SK-N-SH (cell line): ENCODE measurements at places on chromosomes 3 and 15. TPM values are rescaled to one million over a fixed set of nuclear protein-coding genes. Genes with fewer than 3 reads are reported as not detected.

DNA sequence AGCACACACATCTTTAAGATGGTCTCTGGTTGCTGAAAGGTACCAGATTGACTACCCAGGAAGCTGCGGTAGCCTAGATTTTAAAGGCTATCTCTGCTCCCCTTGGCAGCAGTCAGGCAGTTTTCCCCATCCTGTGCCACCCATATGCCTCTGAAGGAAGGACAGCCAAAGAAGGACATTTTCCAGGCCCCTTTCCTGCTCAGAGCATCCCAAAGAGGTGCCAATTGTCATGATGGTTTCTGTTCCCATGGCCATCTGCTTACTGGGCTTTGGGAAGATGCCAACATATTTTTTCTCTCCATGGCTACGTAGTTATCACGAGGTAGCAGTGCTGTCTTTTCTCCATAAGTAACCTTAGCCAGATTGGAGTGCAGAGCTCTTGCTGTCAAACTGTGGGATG is 39.7 kb downstream of the UNC13C start:
- no peak for DNase-seq

The TRH gene
- polyA plus RNA-seq: not detected in 2 replicates

DNA sequence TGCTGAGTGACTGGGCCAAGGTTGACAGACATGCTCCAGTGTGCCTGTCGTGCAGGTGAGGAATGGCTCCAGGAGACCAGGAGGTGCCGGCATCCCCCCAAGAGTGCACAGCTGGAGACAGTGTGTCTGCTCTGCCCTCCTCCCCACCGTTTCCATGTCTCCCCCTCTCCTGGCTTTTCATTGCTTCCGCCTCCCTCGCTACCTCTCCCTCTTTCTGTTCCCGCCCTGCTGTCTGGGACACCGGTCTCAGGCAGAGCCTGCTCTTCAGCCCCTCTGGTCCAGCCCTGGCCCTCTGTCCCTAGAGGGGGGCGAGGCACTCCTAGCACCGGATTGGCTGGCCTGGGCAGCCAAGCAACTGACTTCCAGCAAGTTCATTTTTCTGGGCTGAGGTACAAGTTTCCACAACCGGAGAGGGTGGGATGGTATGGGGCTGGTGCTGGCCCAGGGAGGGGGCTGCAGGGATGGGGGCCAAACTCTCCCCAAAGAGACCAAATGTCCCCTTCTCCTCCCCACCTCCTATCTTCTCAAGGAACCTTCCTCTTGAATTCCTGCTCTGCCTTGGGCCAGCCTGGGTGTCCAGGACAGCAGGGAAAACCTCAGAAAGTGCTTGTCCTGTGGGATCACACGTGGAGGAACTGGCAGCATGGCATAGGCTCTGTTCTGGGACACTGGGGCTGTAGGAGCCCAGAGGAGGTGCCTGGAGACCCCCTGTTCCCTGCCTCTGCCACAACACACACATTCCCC is 32.6 kb downstream of the PRKCD start:
- DNase-seq: peak; percentile 28

The GOLGA8H gene
- 0.86 and 0.89 TPM in 2 replicates for polyA plus RNA-seq

DNA sequence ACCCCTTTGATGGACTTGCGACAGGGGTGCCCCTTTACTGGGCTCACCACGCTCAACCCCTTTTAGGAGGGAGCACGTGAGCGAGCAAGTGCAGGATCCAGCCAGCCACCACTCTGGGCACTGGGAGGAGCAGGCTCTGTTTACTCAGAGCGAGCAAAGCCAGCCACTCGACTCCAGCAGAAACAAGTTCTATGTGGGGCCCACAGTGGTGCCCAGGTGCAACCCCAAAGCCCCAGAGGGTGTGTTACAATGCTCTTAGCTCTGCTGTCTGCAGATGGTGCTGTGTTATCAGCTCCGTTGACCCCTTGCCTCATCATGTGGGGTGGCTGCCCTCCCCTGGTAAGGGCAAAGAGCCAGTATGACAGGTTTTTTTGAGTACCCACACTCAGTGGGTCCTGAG is 120.3 kb upstream of the SUCLG2 start:
- no peak for DNase-seq

GRCh38 chr3:152556731-152557254 is 278.1 kb upstream of the P2RY1 start:
- DNase-seq: no peak

DNA sequence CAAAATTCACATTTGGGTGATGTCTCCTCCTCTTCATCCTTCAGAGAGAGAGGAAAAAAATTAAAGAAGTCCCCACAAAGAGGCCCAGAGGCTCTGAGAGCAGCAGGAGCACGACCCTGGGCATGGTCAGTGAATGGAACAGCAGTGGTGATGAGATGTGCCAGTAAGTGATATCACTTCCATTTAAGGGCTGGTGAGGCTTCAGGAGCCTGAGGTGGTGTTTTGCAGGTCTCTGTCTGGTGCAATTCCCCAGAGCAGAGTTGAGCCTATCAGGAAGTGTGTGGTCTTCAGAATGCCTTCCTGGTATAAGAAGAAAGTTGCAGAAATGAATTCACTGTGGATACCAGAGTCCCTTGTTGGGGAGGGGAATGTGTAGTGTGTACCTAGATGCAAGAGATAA is 21.4 kb downstream of the ERICH6 start:
- DNase-seq: no peak

GRCh38 chr3:182276512-182276911 is 516.8 kb upstream of the ATP11B start:
- no peak for DNase-seq
